ENCODE measurements at places on chromosomes 6 and 20. TPM values are rescaled to one million over a fixed set of nuclear protein-coding genes. Genes with fewer than 3 reads are reported as not detected.

Gene ZNF334
- total RNA-seq, result 12.6 TPM

Gene F13A1
- total RNA-seq, result 0.48 TPM

Gene TCF15
- 0.94 TPM for total RNA-seq

Gene ULBP2
- not detected for total RNA-seq

- no peaks in the 10 kb centered on the region for H3K27me3 ChIP-seq
- H3K4me3 ChIP-seq, result no peak overlapping the region
- no peak for DNase-seq
- H3K27ac ChIP-seq, result no peak overlapping the region
- peaks cover 21% of the 10 kb centered on the region for H3K4me1 ChIP-seq
- peaks cover 5% of the 10 kb centered on the region for H3K36me3 ChIP-seq
Measured at GRCh38 chr6:109253366-109253765, 128.9 kb downstream of the CD164 start.

GRCh38 chr6:12294851-12295536, 4.8 kb downstream of the EDN1 start:
- peaks cover 8% of the 10 kb centered on the region for H3K36me3 ChIP-seq
- H3K27me3 ChIP-seq, result peaks cover 15% of the 10 kb centered on the region
- DNase-seq, result no peak
- H3K4me3 ChIP-seq, result peak overlapping the region; percentile 56
- peak overlapping the region; percentile 69 for H3K27ac ChIP-seq

DNA sequence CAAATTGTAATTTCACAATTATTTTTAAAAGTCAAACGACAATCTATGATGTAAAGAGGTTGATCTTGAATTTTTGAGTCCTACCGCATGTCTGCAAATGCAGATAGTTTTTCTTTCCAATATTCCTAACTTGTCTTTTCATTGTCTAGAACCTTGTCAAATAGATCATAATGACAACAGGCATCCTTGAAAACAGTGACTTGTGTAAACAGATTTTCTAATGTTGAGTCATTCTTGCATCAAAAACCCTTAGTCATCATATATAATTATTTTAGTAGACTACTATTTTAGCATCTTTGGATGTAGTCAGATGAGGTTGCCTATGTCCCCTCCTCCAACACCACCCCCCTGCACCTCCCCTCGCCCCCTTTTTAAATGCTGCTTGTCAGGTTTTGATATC, 43.8 kb downstream of the BMP6 start:
- no peak overlapping the region for H3K4me3 ChIP-seq
- no peaks in the 10 kb centered on the region for H3K36me3 ChIP-seq
- H3K4me1 ChIP-seq, result peaks cover 8% of the 10 kb centered on the region
- no peak overlapping the region for H3K27ac ChIP-seq
- peaks cover 4% of the 10 kb centered on the region for H3K27me3 ChIP-seq

DNA sequence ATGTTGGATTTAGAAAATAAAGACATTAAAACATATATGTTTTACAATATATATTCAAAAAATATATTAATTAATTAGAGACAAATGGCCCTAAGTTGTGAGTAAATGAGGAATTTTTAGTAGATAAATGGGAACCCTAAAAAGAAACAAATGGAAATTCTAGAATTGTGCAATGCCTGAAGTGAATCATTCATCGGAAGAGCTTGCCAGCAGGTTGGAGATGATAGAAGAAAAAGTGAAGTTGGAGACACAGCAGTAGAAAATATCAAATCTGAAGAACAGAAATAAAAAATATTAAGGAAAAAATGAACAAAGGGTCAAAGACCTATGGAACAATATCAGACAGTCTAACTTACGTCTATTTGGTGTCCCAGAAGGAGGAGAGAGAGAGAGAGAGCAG, 109.4 kb upstream of the NEDD9 start:
- no peaks in the 10 kb centered on the region for H3K36me3 ChIP-seq
- no peak overlapping the region for H3K27ac ChIP-seq
- no peak for DNase-seq
